ENCODE measurements at places on chromosomes 3 and 15.

GRCh38 chr15:74314795-74315438 is 52.5 kb downstream of the CYP11A1 start:
- DNase-seq, result no peak

GRCh38 chr15:82317091-82317489 is 32.2 kb downstream of the GOLGA6L10 start:
- no peak for DNase-seq

GRCh38 chr3:158794936-158795518 is 6.8 kb upstream of the MFSD1 start:
- DNase-seq, result peak; percentile 61

DNA sequence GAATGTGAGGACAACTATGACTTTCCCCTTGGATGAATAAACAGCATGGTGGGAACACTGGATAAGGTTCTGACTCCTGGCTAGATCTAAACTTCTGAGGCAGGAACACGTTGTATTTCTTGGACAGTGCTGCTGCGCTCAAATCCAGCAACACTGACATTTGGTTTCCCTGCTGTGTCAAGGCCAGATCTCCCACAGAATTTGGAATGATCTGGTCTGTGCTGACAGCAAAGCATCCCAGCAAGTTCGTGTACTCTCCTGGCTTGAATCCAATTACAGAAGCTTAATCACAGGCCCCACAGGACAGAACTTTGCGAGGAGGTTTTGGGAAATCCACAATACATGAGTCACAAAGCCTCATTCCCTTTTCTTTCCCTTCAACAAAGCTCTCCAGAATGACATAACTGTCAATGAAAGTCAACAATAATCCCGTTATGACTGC is 92.5 kb downstream of the ADAMTS9 start:
- DNase-seq, result peak; percentile 77

DNA sequence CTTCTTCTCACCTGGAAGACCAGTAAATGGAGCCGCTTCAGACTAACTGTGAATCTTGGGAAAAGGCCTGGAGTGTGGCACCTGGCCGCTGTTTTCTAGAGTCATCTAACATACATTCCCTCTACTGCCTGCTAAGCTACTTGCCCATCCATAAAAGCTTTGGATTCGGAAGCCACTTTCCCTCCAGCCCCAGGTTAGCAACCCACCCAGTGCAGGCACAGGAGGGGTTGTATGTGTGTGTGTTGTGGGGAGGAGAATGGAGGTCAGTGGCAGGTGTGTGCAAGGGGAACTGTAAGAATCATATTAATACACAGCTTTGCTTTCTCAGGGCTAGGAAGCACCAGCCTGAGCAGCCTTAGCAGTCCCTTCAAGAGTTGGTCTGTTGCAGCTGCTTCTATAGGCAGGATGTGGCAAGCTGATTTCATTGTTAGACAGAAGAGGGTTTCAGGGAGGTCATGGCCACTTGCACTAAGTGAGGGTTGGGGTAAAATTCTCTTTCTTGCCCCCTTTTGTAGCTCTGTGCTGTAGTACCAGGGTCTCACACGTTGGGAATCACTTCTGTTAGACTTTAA is 8.9 kb downstream of the NSUN3 start:
- no peak for DNase-seq

- DNase-seq, result peak; percentile 91
Measured at GRCh38 chr3:129195731-129196256, 12.1 kb upstream of the CNBP start.

GRCh38 chr15:45139770-45140169 is 10.0 kb downstream of the DUOX1 start:
- DNase-seq, result no peak

GRCh38 chr3:150738688-150739087 is 24.3 kb downstream of the SIAH2 start:
- DNase-seq, result peak; percentile 72

DNA sequence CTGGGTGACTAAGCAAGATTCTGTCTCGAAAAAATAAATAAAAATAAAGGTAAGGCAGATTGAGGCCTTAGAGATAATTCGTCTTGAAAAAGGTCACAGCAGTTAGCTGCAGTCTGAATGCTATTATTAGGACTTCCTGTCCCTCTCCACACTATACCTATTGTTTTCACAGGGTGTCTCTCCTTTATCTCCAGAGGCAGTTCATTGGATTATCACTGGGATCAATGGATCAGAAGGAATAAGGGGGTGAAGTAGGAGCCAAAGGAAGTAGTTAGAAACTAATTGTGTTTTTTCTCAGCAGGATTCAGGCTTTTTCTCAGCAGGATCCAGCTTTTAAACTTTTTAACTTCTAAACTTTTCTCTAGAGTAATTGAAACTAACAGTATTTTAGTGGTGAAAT is 326.9 kb downstream of the IL5RA start:
- no peak for DNase-seq

DNA sequence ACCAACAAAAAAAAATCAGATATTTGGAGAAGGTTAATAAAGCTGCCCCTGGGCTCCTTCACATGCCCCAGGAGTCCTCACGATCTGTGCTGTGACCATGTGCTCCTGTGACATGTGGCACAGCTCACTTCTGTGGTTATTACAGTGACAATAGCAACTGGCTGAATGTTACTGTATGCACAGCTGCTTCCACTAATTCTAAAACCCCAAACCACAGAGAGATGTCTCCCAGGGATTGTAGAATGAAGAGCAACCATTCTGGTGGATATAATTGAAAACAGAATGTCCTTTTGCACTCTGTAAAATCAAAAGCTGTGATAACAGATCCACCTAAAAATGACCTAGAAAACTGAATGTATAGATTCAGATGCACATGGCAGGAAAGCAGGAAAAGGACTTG is 489.2 kb upstream of the CNTN4 start:
- DNase-seq, result no peak

GRCh38 chr15:25663515-25663914 is 199.6 kb downstream of the ATP10A start:
- DNase-seq, result no peak

- no peak for DNase-seq
Measured at GRCh38 chr3:142656575-142656974, 60.4 kb downstream of the PLS1 start.

GRCh38 chr3:57309769-57310360 is 17.4 kb upstream of the ASB14 start:
- DNase-seq, result no peak

GRCh38 chr3:56900801-56901200 is 99.1 kb upstream of the ARHGEF3 start:
- DNase-seq, result no peak

- DNase-seq, result peak; percentile 43
Measured at GRCh38 chr3:168847291-168847883, 751.7 kb upstream of the GOLIM4 start.

GRCh38 chr3:13266005-13266404 is 154.1 kb downstream of the NUP210 start:
- DNase-seq, result no peak

DNA sequence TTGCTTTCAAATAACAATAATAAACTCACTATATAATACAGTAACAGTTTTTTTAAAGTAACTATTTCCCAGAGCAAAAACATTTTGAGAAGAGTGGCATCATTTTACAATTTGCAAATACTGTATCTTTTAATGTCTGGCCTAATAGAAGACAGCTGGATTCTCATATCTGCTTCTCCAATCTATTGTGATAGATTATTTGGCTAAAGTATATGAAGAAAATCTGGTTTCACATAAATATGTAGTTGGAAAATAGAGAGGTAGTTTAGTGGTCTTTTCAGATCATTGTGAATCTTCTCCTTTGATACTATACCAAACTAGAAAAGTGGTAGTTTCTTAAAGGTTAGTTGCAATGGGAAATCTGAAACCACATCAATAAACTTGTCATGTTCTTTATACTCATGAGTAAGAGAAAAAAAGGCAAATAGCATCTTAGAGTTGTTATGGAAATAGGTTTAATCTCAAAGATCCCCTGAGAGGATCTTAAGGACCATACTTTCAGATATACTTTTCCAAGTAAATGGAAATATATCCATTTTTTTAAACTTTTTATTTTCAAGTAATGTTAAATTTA is 124.8 kb upstream of the NR2E3 start:
- no peak for DNase-seq

DNA sequence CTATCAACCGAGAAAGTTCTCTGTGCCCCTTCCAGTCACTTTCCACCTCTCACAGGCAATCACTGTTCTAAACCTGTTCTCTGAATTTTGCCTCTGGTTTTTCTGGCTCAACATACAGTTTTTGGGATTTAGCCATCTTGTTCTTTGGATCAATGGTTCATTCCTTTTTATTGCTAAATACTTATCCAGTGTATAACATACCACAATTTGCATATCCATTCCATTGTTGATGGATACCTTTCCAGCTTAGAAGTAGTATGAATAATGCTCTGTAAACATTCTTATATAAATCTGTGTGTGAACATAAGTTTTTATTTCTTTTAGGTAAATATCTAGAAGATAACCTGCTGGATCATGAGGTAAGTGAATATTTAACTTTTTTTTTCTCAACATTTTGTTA is 87.8 kb upstream of the FNDC3B start:
- DNase-seq, result no peak

- no peak for DNase-seq
Measured at GRCh38 chr15:48596841-48597240, 48.7 kb downstream of the FBN1 start.

DNA sequence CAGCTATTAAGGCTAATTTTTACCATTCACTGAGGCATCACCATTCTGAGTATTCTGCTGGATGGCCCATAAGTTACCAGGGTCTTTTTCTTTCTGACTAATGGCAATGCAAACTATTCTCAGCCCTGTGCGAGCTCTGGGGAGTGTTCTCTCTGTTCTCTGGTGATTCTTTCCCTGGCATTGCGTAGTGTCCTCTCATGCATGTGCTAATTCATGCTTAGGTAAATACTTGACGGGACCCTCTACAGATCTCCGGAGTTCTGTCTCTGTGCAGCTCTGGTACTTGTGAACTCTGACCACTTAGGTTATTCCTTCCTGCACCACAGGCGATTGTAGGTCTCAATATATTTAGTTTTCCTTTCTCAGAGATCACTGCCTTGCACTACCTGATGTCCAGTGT is 34.8 kb downstream of the UBE2E1 start:
- DNase-seq, result no peak

DNA sequence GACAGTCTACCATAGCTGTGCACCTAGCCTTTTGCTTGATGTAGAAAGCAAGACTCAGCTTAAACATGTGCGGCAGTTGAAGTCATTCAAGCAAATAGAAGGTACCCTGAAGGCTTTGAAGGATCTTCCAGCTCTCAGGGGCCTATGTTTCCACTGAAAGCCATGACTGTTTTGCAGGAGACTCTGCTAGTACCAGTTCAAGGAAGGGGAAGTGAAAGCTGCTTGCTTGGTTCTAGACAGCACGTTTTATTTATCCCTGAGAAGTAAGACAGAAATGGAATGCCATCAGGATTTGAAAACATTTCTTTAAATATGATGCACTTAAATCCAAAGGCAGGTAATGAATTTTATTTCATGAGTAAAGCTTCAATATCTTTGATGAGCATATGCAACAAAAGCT is 311.4 kb downstream of the PDCD6IP start:
- no peak for DNase-seq

GRCh38 chr3:10623578-10624275 is 118.3 kb upstream of the ATP2B2 start:
- DNase-seq, result no peak

DNA sequence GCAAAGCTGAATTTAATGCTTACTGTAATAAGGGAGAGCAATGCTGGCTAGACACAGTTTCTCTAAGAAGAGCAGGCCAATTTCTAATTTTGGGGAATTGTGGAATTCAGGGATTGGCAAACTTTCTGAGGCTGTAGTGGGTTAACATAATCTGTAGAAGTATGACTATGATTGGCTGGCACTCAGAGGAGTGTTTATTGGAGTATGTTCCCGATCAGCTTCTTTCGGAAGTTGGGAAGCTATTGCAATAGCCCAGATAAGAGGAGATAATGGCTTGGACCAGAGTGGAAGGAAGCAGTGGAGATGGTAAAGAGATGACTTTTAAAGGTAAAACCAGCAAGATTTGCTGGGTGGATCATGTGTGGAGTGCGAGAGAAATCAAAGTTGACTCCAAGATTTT is 19.4 kb downstream of the TMOD3 start:
- no peak for DNase-seq

DNA sequence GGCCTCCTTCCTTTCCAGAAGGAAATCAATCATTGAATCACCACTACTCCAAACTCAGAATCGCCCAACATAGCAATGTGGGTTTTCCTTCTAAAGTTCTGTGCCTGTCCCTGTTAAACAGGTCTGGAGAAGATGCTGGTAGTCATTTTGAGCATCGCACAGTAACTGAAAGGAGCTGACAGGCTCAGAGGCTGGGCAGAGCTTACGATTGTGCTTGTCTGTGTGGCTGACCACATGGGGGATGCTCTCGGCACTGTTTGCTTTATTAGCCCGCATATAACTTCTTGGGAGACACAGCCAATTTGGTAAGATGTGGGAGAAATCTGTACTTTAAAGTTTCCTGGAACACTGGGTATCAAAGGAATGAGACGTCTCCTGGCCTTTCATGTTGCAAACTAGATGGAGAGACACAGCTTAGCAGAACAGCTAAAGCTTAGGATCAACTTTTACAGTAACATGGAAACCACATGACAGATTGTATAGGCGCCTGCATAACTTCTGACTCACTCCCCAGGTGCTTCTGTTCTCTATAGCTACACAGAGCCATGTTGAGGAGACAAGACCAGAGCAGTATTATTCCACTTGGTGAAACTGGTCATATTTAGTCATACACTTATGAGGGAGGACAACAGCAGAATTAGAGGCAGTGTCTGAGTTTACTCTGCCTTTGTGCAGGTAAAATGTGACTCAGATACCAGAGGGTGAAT is 374.1 kb downstream of the RORA start:
- no peak for DNase-seq

DNA sequence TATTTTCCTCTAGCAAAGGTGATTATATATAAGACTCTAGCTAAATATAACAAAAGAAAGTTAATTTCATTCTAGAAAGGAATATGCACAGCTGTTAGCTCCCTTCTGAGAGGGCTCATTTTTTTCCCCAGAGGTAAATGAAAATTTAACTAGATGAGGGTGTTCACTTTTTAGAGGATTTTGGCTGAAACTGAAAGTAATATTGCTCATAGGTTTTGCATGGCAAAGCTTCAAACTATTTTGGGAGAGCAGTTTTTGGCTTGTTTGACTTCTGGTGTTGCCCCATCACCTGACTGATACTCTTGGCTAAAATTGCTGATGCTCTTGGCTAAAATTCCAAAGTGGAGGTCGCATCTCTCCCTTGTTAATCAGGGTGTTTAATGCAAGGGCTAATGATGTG is 311.9 kb downstream of the EDEM1 start:
- no peak for DNase-seq

DNA sequence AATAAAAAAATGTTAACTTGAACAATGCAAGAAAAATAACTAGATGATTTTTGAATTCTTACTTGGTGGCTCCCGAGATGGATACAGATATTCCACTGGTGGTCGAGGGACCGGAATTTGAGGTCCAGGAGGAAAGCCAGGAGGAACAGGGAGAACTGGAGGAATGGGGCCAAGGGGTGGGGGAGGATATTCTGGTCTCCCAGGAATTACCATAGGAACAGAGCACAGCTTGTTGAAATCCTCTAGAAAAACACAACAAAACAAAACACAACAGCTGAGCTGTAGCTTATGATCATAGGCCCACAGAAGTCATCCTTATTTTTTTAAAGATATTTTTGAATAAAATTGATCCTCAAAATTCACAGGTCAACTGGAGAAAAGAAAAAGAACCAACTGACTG is 129.4 kb downstream of the FBN1 start:
- no peak for DNase-seq
